ENCODE measurements at places on chromosomes 16 and 17. TPM values are rescaled to one million over a fixed set of nuclear protein-coding genes. Genes with fewer than 3 reads are reported as not detected.

DNA sequence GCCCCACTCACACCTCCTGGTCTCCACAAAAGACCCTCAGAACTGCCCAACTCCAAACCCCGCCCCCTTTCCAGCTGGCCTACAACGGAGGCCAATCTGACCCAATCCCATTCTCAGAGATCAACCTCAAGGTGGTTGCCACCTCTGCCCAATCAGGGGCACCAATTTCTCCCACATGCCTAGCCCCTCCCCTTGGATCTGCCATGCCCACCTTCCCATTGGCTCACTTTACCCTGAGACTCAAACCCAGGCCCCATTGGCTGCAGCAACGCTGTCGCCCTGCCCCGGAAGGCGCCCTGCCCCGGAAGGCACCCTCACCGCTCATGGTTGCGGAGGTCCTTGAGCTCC lies 10.6 kb downstream of the ZNF668 start:
- no peak for DNase-seq

DNA sequence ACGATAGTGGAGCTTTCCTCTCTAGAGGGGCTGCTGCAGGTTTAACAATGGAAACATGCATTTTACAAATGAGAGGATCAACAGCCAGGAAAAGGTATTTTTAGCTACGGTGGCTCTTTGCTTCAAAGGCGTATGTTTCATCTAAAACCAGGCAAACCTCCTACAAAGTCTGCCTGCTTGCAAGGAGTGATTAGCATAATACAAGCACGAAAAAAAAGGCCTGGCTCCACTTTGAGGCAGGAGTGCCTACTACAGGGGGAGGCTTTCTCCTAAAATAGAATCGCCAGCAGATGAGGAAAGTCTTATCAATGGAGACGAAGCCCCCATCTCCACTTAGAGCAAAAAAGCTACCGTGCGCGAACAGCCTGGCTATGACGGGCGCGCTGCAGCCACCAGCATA lies 27.1 kb upstream of the MTSS2 start:
- DNase-seq, result no peak

The ATMIN gene
- total RNA-seq, result 17.2 TPM

DNA sequence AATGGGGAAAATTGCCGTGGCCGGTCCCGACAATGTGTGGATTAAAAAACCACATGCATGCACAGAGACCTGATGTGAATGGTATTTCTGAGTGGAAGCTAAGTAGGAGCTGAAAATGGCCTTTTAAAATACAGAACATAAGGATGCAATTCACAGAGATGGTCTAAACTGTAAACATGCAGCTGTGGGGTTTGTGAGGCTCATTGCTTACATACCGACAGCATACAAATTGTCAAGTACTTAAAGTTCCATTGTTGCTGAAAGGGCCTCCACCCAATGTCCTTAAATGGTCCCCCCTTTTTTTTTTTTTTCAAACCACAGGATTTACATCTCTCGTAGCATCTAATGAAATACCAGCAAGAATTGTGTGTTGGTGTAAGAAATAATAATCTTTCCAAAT lies 523.2 kb downstream of the MAF start:
- no peak for DNase-seq

- no peak for DNase-seq
Measured at GRCh38 chr16:79210607-79211006, 389.9 kb downstream of the MAF start.

DNA sequence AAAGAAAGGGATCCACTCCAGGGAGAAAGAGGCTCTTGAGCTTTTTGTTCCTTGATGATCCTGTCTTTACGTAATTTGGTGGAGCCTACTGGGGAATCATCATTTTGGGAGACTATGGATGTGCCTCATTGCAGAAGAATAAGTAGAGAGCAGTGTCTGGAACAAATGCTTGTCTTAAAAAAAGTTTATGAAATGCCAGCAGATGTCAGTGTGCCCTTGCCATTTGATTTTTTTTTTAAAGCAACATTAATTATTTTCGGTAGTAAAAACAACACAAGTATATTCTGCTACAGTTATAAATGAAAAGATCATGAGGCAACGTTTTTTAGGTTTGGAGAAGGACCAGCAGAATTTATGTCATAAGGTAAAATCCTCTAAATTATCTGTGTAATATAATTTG lies 934.8 kb upstream of the EEF2KMT start:
- DNase-seq, result no peak

The IRX5 gene
- 0.62 TPM for total RNA-seq

DNA sequence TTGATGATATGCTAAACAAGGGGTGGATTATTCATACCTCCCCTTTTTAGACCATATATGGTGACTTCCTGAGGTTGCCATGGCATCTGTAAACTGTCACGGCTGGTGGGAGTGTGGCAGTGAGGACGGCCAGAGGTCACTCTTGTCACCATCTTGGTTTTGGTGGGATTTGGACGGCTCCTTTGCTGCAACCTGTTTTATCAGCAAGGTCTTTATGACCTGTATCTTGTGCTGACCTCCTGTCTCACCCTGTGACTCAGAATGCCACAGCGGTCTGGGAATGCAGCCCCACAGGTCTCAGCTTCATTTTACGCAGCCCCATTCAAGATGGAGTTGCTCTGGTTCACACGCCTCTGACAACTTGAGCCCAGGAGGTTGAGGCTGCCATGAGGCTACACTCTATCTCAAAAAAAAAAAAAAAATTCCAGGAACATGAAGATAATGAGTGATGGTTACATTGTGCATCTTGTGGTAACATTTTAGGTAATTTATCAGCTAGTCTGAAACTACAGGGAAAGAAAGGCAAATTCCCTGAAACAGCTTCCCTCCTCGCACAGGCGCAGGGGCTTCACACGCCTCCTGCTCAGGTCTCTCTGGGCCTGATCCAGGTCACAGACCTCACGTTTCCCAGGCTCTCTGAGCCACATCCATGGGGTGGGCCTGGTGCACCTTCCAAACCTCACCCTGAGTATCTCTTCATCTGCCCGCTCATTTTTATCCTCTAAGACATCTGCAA lies 15.3 kb upstream of the UBE2I start:
- no peak for DNase-seq

DNA sequence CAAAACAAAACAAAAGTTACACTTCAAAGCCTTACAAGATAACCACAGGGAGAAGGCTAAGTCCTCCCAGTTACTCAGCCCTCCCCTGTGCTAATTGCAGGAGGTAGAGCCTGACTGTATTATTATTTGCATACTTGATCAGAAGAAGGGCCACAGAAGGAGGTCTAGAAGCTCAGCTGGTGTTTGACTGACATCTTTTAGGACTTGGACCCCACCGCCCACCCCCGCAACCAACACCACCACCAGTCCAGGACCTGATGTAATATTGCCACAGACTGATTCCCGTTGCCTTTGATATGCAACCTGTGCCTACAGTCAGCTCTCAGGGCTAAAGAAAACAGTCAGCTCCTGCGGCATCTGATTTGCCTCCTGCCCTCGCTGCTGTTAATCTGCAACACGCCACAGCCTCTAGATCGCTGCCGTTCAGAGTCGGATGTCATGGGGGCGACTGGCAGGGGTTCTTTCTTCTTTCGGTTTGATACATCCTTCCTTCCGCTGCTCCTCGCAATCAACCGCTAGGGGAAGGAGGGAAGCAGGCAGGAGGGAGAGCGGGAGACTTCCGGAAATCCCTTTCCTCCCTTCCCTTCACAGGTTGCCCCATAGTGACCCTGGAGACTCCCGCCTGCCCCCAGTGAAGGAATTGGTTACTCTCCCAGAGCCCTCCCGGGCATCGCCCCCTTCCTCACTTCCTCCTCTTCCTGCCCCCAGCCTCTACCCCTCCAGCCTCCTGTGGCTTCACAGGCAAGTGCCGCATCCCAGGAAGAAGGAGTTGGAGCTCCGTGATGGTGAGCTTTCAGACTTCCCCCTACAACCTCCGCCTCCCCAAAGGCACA lies 90.5 kb upstream of the SOX9 start:
- DNase-seq, result peak; percentile 16

DNA sequence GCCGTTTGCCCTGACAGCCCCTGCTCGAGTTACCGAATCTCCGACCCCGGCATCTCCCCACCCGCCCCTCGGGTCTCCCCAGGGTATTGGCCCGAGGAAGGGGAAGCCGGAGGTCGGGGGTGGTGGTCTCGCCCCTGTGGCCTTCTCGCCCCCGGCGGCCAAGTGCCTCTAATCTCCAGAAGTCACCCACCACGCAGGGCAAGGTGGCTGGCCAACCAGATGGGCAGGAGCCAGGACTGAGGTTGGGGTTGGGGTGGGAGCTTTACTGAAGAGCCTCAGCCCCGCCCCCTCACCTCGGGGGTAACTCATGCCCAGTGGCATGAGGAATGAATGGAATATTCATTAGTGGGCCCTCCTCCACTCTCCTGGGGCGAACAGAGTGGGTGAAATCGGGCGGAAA lies 637 bp downstream of the DHRS11 start:
- DNase-seq, result no peak

The PIRT gene
- total RNA-seq, result not detected

DNA sequence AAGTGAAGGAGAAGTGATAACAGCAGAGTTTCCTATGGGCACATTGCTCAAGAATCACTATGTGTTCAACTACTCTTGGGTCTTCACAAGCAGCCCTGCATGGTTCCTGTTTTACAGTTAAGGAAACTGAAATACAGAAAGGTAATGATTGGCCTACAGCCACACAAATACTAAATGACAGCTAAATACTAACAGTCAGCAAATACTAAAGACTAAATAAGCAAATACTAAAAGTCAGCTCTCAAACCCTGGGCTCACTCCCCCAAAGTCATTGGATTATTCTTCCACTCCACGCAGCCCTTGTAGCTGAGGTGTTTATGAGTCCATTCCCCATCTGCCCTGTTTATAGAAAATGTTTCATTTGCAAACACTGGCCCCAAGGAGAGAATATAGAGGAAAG lies 372.7 kb upstream of the CDH11 start:
- no peak for DNase-seq

The NTN1 gene
- 19.2 TPM for total RNA-seq

DNA sequence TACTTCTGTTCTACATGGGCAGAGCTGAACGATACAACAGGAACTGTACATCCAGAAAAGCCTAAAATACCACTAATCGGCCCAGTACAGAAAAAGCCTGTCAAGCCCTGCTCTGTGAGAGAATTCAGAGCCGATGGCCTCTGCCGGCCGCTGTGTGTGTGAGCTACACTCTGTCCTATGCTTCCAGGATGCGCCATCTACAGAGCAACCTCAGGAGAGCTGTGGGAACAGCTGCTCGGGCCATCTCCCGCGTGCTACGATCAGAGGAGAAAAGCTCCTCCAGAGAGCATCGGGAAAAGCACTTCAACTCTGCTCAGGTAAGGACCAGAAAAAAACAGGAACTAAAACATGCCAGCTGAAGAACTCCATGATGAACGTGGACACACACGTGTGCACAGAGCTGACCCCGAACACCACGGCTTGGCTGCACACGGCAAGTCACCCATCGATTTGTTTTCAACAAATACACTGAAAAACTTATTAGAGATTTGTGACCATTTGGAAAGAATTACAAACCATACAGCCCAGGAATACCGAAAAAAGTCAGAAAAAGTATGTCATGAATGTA lies 115.9 kb downstream of the ANKRD11 start:
- no peak for DNase-seq

The PLCD3 gene
- total RNA-seq, result 90.8 TPM

DNA sequence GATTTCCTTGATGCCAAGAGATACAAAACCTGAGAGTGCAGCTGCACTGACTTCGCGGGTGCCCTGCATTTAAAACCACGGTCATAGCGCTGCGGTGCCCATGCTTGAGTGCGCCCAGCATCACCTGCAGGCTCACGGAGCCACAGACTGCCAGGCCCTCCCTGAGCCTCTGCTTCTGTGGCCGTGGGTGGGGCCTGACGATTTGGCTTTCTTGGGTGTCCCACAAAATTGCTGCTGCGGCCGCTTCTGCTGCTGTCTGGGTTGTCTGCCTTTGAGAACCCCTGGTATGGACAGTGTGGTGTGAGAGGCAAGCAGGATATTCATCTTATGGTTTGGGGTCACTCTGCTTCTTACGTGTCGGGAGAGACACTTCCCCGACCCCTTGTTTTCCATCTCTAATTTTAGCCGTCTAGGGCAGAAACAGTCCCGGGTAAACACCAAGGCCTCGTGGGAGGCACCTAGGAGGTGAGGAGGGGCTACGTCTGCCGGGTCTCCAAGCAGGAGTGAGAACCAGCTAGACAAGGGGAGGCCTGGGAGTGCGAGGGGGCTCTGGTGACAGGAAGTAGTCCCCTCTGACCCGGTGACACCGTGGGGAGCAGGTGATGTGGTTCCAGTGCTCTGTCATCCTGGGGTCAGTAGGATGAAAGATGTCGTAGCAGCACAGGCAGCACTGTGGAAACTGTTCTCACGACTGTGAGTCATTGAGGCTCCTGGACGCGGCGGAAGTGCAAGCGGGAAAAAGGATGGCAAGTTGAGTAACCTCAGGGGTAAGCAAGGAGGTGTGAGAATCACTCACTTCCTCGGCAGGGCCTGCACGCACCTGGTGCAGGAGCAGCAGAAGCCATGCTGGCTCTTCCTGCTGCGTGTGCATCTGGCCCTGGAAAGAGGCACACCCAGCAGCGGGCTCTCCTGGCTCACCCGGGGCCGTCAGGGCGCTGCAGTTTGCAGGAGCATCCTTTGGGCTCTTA lies 176.3 kb downstream of the RPTOR start:
- DNase-seq, result no peak

The SULT1A4 gene
- total RNA-seq, result 2.9 TPM

DNA sequence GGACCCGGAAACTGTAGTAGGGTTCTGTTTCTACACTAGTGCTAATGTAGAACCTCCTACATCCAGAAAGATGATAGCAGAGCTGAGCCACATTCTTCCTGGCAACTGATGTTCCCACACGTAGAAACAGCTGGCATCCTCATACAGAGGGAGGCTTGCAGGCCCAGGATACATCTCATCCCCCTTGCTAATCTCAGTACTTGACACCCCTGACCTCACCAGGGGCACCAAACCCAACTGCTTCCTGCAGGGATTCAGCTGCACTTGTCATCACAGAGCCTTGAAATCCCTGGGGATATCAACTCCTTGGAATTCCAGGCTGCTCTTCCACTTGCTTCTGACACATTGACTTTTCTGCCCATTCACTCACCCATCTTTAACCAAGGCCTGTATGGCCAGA lies 75.2 kb upstream of the HSBP1 start:
- no peak for DNase-seq

GRCh38 chr17:73401911-73402310 lies 90.1 kb upstream of the CDC42EP4 start:
- DNase-seq, result no peak

DNA sequence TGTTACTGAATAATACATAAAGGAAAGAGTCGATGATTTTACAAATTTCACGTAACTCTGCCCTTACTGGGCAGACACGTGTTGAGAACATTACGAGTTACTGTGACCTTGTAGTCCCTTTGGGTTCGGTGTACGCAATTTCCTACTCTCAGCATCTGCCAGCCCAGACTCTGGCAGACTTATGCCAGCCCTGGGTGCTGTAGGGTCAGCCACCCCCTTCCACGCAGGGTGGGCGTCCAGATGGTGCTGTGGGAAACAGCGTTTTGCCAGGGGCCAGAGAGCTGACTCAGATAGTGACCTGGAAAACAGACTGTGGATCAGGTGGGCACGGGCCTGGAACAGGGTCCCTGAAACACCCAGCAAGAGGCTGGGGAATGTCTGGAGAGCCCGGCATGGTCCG lies 148.9 kb downstream of the RPTOR start:
- no peak for DNase-seq

GRCh38 chr16:66487580-66488275 lies 60.6 kb downstream of the BEAN1 start:
- peak; percentile 11 for DNase-seq
